ENCODE measurements at places on chromosomes 16 and 17. TPM values are rescaled to one million over a fixed set of nuclear protein-coding genes. Genes with fewer than 3 reads are reported as not detected.

The DUS2 gene
- 24.6 TPM for total RNA-seq

The KRTAP1-1 gene
- total RNA-seq: not detected

The HEATR9 gene
- total RNA-seq: 7.8 TPM

The ZNF423 gene
- total RNA-seq: 19.0 TPM

The ZNF624 gene
- 17.3 TPM for total RNA-seq

The WNK4 gene
- 2.3 TPM for total RNA-seq

The CARD14 gene
- total RNA-seq: 3.5 TPM

The CDH13 gene
- 1.2 TPM for total RNA-seq

The CUEDC1 gene
- 8.6 TPM for total RNA-seq

The HOXB4 gene
- total RNA-seq: 1.8 TPM

The MVD gene
- 46.6 TPM for total RNA-seq

The NPIPB6 gene
- 16.7 TPM for total RNA-seq

The FBXL20 gene
- 62.5 TPM for total RNA-seq

The GPR142 gene
- 0.87 TPM for total RNA-seq

The ACAP1 gene
- total RNA-seq: 12.6 TPM

The COG8 gene
- total RNA-seq: 90.8 TPM

The MYH2 gene
- total RNA-seq: 0.99 TPM

The CDR2 gene
- 56.8 TPM for total RNA-seq

The IL34 gene
- total RNA-seq: 5.4 TPM

The THOC6 gene
- total RNA-seq: 27.3 TPM

The SDK2 gene
- 63.4 TPM for total RNA-seq

The NPIPA2 gene
- total RNA-seq: 7.7 TPM

The TMEM235 gene
- total RNA-seq: not detected

The HSPB9 gene
- 9.8 TPM for total RNA-seq

The STX1B gene
- 6.3 TPM for total RNA-seq

The GGA3 gene
- total RNA-seq: 50.2 TPM

The PRSS33 gene
- 0.93 TPM for total RNA-seq

The RILP gene
- 30.6 TPM for total RNA-seq

The ELAC2 gene
- 108 TPM for total RNA-seq

The ATP2C2 gene
- total RNA-seq: 1.1 TPM

The VAT1 gene
- 277 TPM for total RNA-seq

The TSPAN10 gene
- total RNA-seq: 1.3 TPM

The FBXL19 gene
- total RNA-seq: 149 TPM

The USP7 gene
- total RNA-seq: 159 TPM

The ANKS4B gene
- 0.24 TPM for total RNA-seq

The ZPBP2 gene
- total RNA-seq: 45.1 TPM

The OTOA gene
- 11.2 TPM for total RNA-seq

The SCARF1 gene
- 9.3 TPM for total RNA-seq

The CACNG5 gene
- 0.55 TPM for total RNA-seq
